ENCODE measurements at places on chromosomes 12 and 14.

DNA sequence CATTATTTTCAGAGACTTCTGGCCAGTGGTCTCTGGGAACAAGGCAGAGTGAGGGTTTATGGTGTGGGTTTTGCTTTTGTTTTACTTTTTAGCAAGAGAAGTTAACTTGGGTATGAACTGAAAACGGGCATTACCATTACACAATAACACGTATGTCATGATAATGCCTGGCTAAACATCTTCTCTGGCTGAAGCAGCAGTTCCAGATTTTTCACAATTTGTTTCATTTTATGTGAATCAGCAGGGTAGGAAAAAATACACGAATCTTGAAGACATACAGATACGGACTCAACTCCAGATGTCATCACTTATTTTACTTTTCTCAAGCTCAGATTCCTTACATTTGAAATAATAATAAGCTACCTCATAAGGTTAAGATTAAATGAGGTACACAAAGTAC is 2.5 kb upstream of the PCNX4 start:
- DNase-seq: no peak

DNA sequence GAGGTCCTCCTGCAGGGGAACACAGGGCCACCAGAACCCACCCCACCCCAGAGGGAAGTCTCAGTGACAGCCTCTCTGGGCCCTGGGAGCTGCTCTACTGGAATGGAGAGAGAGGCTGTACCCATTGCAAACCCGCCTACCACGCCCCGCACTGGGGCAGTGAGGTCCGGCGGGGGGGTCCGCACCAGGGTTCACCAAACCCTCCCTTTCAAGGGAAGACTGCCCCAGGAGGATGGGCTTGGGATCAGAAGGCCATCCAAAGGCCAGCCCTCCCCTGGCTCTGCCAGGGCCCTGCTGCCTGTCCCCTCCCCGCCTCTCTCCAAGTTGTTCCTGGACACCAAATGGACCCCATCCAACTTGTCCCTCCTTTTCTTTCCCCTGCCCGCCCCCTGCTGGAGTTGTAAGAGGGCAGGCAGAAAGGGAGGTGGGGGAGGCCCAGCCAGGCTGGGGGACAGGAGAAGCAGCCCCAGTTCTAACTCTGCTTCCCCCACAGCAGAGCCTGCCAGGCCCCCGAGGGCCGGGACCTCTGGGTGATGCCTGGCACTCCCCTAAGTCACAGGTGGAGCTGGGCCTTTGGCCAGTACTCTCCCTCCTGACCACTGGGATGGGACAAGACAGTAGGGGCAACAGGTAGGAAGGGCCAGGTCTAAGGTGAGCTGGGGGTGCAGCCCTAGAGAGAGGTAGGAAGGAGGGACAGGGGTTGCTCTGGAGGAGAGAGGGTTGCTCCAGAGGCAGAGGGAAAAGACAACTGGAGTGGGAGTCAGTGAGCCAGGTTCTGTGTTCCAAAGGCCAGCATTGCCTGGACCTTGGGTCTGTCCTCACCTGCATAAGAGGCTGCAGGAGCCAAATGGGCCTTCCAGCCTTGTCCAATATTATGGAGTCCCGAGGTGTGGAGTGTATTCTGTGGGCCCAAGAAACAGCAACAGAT is 3.2 kb upstream of the DIO3 start:
- no peak for DNase-seq

- DNase-seq: no peak
These were observed 498.7 kb downstream of the TMEM121 start for GRCh38 chr14:106024983-106025604.

GRCh38 chr12:16602412-16602811 is 3.5 kb downstream of the LMO3 start:
- peak; percentile 89 for DNase-seq

- DNase-seq: peak; percentile 40
These were observed 452.4 kb upstream of the NOVA1 start for GRCh38 chr14:27050208-27050607.

DNA sequence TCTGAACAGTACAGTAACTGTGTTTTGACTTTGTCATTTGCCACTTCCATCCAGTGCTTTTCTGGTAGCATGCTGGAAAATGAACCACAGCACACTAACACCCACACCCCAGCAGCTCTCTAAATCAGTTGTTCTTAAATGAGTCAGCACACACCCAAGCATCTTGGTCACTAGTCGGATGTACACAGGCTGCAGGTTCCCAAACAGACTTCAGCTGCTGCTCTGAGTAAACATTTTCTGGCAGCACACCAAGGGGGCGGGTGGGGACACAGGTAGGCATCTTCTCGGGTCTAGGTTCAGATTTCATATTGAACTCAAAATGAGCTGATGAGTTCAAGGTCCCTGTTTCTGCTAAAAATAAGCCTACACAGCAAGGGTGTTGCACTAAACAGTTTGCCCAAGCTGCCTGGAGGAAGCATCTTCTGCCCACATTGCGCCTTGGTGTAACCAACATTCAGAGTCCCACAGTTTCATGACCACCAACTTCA is 39.8 kb downstream of the IFNG start:
- peak; percentile 89 for DNase-seq

GRCh38 chr12:64566122-64566521 is 44.2 kb upstream of the RASSF3 start:
- DNase-seq: no peak

GRCh38 chr14:36097356-36097755 is 79.2 kb downstream of the PTCSC3 start:
- DNase-seq: no peak

DNA sequence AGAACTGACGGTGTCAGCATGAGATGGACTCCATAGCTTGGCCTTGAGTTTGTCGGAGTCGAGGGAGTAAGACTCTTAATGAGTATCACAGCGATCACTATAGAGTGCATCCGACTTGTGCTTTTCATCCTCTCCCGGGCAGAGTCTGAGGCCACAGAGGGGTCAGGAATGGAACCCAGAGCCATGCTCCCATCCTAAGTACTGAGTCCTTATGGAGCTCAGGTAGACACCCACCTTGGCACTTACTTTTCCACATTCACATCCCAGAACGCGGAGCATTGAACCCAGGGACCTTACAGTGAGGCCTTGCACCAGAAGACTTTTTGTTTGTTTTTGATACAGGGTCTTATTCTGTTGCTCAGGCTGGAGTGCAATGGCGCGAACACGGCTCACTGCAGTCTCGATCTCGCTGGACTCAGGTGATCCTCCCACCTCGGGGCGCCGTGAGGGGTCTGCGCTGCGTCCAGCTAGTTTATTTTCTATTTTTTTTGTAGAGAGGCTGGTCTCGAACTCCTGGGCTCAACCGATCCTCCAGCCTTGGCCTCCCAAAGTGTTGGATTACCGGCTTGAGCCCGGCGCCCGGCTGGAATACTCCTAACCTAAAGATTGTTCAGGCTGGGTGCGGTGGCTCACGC is 719 bp upstream of the SRSF9 start:
- peak; percentile 76 for DNase-seq

DNA sequence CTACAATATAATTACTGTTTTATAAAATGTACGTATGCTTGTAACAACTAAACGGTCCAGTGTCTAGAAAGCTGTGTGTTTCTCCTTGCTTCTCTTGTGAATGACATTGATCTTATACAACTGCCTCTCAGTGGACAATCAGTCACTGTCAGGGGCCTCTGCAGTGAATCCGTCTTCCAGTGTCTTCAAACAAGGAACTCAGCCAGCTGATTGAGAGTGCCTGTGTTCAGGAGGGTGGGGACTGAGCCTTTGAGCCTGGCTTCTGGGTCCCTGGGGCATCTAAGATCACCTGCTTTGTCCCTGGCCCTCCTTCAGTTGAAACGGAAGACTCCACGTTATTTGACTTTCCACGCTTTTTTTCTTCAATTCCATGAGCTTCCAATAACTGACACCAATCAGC is 133.1 kb upstream of the SFSWAP start:
- DNase-seq: no peak

GRCh38 chr12:28443337-28443736 is 253.1 kb downstream of the CCDC91 start:
- DNase-seq: peak; percentile 98

DNA sequence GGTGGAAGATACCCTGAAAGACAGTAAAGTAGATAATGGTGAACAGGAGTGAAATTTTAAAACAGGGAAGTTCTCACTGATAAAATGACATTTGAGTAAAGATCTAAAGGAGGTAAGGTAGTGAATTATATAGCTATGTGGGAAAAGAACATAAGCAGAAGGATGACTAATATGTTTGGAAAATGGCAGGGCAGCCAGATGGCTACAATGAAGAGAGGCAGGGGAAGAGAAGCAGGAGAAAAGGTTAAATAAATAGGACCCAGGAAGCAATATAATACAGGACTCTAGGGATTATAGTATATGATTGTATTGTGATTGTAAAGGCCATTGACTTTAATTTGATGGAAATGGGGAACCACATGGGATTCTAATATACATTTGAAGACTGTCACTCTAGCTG is 33.0 kb downstream of the SCFD1 start:
- peak; percentile 18 for DNase-seq

DNA sequence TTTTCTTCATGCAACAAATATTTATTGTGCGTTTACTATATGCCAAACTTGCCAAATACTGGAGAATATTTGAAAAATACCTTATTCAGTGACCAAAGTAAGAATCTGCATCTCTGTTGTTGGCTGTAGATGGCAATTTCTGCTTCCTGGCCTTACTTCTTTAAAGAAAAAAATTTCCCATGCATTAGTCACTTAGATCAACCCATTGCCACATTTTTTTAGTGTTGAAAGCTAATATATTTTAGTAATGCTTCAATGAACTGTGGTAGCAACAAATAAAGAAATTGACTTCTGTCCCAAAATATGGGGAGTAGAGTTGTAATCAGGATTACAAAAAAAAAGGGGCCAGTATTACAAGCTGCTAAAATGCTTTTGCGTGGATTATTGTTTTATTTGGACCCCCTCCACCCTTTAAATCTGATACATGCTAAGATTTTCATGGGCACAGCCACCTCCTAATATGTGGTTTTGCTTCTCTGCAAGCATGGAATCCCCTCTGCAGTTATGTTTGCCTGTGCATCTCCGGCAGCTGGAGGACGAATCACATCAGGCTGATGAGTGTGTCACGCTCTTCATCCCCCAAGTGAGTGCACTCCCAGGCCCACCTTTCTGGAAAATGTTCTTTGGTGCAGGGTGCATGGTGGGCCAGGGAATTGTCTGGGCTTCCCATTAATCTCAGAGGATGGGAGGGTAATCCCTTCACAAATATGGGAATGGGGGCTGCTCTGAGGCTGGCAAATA is 38.1 kb upstream of the PTCSC3 start:
- peak; percentile 59 for DNase-seq

GRCh38 chr12:10025236-10025635 is 5.2 kb upstream of the CLEC9A start:
- DNase-seq: no peak

DNA sequence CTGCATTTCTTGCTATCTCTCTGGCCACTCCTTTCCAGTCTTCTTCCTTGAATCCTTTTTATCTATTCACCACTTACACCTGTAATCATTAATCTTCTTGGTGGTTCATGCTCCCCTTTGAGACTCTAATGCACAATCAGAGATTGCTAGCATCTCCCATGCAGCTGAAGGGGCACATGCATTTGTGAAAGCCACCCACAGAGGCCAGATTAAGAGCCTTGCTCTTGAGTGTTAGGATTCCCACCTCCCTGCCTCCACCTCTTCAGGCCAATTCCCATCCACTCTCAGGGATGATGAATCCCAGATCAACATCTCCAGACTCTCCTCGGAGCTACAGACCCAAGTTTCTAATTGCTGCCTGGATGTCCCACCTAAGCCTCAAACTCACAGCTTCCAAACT is 19.4 kb upstream of the KRT18 start:
- no peak for DNase-seq

DNA sequence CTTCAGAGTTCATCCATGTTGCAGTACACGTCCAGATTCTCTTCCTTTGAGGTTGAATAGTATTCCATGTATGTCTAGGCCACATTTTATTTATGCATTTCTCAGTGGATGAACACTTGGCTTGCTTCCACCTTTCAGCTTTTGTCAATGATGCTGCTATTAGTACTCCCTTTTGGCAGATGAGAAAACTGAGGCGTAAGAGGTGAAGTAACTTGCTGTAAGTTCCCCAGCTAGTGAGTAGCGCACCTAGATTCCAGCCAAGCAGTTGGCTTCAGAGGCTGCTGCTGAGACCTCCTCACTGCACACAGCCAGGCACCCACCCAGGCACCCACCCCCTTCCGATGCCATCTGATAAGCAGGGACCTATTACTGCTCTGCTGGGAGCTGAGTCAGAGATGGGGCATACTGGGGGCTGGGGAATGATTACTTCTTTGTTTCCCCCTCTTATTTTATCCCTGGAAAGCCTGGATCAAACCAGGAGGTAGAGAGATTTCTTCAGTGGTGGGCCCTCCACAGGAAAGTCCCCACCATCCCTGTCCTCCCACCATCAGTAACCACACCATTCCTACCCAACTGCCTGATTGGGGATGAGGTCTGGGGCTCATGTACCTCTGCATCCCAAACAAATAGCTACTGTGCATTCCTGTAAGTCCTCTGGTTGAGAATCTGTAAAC is 234.6 kb downstream of the PCNX1 start:
- no peak for DNase-seq

- DNase-seq: peak; percentile 42
These were observed 64.1 kb downstream of the RAD51B start for GRCh38 chr14:67883717-67884116.

- no peak for DNase-seq
These were observed 34.7 kb upstream of the RBM19 start for GRCh38 chr12:114000861-114001260.

DNA sequence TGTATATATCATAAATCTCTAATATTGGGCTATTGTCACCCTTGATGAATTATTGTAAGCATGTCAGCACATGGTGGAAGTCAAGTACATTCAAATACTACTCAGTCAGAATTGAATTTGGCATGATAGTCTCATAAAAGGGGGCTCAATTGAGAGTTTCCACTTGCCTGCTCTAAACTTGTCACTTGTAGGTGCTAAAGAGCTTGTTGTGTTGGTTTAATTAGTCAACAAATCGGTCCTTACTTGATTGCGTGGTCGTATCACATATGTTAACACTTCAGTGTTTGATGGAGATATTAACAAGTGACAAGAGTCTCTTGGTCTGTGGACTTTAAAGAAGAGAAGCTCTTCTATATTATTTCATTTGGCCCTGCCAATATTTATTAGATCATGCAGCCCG is 81.1 kb downstream of the NKX2-1 start:
- DNase-seq: no peak

- no peak for DNase-seq
These were observed 3.1 kb upstream of the PNMA1 start for GRCh38 chr14:73717266-73717665.

DNA sequence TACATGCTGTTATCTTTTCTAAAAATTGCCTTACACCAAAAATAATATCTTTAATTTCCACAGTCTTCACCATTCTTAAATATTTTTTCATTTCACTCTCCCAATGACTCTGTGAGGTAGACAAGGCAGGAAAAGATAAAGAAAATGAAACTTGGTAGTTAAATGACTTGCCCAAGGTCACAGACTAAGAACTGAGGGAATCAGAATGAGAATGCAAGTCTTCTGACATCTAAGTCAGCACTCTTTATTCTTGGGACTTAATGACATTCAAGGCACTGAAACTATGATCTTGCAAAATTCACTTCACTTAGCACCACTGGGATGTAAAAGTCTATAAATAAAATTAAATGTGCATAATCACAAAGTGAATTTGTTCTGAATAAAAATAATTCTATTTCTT is 104.5 kb downstream of the SLC2A13 start:
- DNase-seq: no peak

- no peak for DNase-seq
These were observed 60.4 kb upstream of the PELI2 start for GRCh38 chr14:56057767-56058166.
